ENCODE measurements at places on chromosomes 7 and 10. TPM values are rescaled to one million over a fixed set of nuclear protein-coding genes. Genes with fewer than 3 reads are reported as not detected.

DNA sequence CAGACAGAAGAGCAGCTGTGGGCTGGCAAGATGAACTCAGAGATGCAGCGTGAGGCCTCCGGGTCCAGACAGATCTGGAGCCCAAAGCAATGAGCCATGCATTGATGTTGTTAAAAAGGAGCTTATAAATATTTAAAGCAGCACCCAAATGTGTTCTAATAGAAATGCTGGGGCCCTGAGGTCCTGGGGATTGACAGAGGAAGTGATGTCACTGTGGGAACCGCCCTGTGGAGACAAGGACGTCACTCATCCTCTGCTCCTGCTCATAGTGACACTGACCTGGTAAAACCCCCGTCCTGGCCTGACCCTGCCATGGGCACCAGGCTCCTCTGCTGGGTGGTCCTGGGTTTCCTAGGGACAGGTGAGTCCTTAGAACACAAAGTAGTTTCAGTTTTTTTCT lies 197.0 kb upstream of the PRSS58 start:
- H3K27me3 ChIP-seq = peaks cover 4% of the 10 kb centered on the region
- H3K27ac ChIP-seq = no peak overlapping the region
- H3K36me3 ChIP-seq = no peaks in the 10 kb centered on the region
- no peak for DNase-seq

PHYHIPL gene
- total RNA-seq = 17.5 TPM

HYAL4 gene
- total RNA-seq = not detected

TFAM gene
- 64.2 TPM for total RNA-seq

GRCh38 chr10:13139676-13140075 lies 21.7 kb upstream of the MCM10 start:
- H3K4me3 ChIP-seq = no peak overlapping the region

PAPOLB gene
- total RNA-seq = 0.23 TPM

CALY gene
- 0.82 TPM for total RNA-seq

TMEM273 gene
- 0.37 TPM for total RNA-seq

DNA sequence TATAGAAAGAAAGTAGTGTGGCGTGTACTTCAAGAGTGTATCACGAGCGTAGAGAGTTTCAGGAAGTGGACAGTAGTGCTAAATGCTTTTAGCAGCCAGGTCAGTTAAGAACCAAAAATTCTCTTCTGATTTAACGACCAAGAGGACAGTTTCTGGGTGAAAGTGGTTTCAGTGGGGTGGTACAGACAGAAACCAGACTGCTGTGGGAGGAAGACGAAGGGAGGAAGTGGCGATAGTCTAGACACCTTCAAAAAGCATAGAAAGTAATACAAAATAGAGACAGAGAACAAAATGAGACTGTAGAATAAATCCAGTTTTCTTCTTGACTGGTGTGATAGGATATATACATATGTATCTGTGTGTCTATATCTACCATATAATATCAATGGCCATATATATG lies 93.5 kb downstream of the MBL2 start:
- no peaks in the 10 kb centered on the region for H3K4me1 ChIP-seq
- no peak overlapping the region for H3K27ac ChIP-seq
- no peaks in the 10 kb centered on the region for H3K27me3 ChIP-seq
- no peak overlapping the region for H3K4me3 ChIP-seq

DNA sequence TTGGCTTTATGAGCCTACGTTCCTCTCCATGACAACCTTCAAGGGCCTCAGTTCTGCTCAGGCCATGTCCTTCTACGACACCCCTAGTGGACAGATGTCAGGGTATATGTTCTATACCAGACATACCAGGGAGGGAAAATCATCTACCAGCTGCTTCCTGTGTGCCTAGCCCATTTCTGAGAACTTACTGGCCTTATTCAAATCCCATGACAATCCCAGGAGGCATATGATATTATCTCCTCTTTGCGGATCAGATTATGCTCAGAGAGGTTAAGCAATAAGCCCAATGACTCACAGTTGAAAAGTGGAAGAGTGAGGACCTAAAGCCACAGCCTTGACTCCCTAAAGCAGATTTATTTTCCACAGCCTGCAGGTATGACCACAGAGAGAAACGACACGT lies 139.3 kb downstream of the GLI3 start:
- H3K36me3 ChIP-seq = peaks cover 18% of the 10 kb centered on the region
- no peaks in the 10 kb centered on the region for H3K27me3 ChIP-seq

MINDY3 gene
- 21.5 TPM for total RNA-seq

- no peaks in the 10 kb centered on the region for H3K4me1 ChIP-seq
- peaks cover 2% of the 10 kb centered on the region for H3K36me3 ChIP-seq
- H3K4me3 ChIP-seq = no peak overlapping the region
- no peak for DNase-seq
Observed at GRCh38 chr7:45663965-45664633, 89.9 kb downstream of the ADCY1 start.

PLPP4 gene
- total RNA-seq = not detected

NOD1 gene
- total RNA-seq = 8.1 TPM

PRKAR2B gene
- total RNA-seq = 14.4 TPM

EPDR1 gene
- 4.1 TPM for total RNA-seq

VIM gene
- 1,786 TPM for total RNA-seq

- H3K36me3 ChIP-seq = no peaks in the 10 kb centered on the region
- no peak overlapping the region for H3K4me3 ChIP-seq
- H3K27me3 ChIP-seq = no peaks in the 10 kb centered on the region
- no peak overlapping the region for H3K27ac ChIP-seq
Observed at GRCh38 chr7:42945821-42946626, 13.8 kb downstream of the MRPL32 start.

PALD1 gene
- total RNA-seq = 14.1 TPM

FAM131B gene
- total RNA-seq = 15.0 TPM

GRCh38 chr7:83819911-83820310 lies 171.0 kb upstream of the SEMA3E start:
- H3K27ac ChIP-seq = no peak overlapping the region
- no peaks in the 10 kb centered on the region for H3K27me3 ChIP-seq
- H3K36me3 ChIP-seq = no peaks in the 10 kb centered on the region
- no peaks in the 10 kb centered on the region for H3K4me1 ChIP-seq

- peak overlapping the region; percentile 85 for H3K27ac ChIP-seq
- H3K36me3 ChIP-seq = no peaks in the 10 kb centered on the region
- H3K4me1 ChIP-seq = peaks cover 31% of the 10 kb centered on the region
Observed at GRCh38 chr7:106110885-106111654, 1.0 kb downstream of the SYPL1 start.

- H3K27me3 ChIP-seq = peaks cover 19% of the 10 kb centered on the region
- no peak overlapping the region for H3K27ac ChIP-seq
- DNase-seq = no peak
- no peak overlapping the region for H3K4me3 ChIP-seq
- H3K36me3 ChIP-seq = no peaks in the 10 kb centered on the region
Observed at GRCh38 chr10:2851566-2851965, 215.8 kb upstream of the PFKP start.

GRCh38 chr7:128236924-128237586 lies 4.0 kb upstream of the LEP start:
- H3K4me3 ChIP-seq = no peak overlapping the region
- H3K36me3 ChIP-seq = no peaks in the 10 kb centered on the region
- H3K27me3 ChIP-seq = peaks cover 6% of the 10 kb centered on the region
- H3K4me1 ChIP-seq = no peaks in the 10 kb centered on the region
- H3K27ac ChIP-seq = no peak overlapping the region
- no peak for DNase-seq

GRCh38 chr10:129774082-129774735 lies 189.9 kb downstream of the EBF3 start:
- DNase-seq = no peak
- H3K27me3 ChIP-seq = no peaks in the 10 kb centered on the region
- H3K4me3 ChIP-seq = no peak overlapping the region

- no peak overlapping the region for H3K4me3 ChIP-seq
- DNase-seq = no peak
- H3K27ac ChIP-seq = peak overlapping the region; percentile 46
- H3K4me1 ChIP-seq = peaks cover 26% of the 10 kb centered on the region
Observed at GRCh38 chr7:24477398-24478136, 95.7 kb upstream of the PALS2 start.

DNA sequence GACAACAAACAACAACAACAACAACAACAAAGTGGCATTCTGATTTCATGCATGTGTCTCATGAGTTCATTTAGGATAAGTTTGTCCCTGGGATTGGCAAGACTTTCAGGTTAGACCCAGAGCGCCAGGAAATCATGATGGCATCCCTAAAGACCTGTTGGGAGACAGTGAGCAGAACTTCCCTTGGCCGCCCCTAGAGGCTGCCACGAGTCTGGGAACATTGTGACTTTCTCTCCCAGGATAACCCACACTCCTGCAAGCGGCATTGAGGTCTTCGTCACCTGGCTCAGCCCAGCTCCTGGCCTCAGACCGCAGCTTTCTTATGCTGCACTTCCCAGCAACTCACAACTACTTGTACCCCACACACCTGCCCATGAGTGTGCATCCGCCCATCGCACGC lies 80.5 kb upstream of the RNF32 start:
- no peaks in the 10 kb centered on the region for H3K4me1 ChIP-seq
- no peak overlapping the region for H3K4me3 ChIP-seq
- peaks cover 6% of the 10 kb centered on the region for H3K36me3 ChIP-seq
- H3K27me3 ChIP-seq = no peaks in the 10 kb centered on the region

LBX1 gene
- 1.0 TPM for total RNA-seq

ABCF2 gene
- total RNA-seq = 67.0 TPM

DNA sequence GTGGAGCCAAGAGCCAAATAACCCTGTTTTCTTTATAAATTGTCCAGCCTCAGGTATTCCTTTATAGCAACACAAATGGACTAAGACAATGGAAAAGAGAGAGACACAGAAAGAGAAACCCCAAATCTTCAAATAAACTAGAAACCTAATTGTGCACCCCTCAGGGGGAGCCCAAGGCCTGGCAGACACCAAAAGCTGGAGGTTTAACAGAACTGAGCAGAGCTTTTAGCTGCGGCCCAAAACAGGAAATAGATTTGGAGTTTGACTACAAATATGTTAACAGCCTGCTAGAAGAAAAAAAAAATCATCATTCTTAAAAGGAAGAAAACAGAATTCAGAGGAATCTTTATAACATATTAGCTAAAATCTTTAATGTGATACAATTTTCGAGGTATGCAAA lies 1135.0 kb downstream of the GATA3 start:
- H3K27ac ChIP-seq = no peak overlapping the region
- H3K4me3 ChIP-seq = no peak overlapping the region
- no peaks in the 10 kb centered on the region for H3K4me1 ChIP-seq
- H3K27me3 ChIP-seq = peaks cover 53% of the 10 kb centered on the region
- no peaks in the 10 kb centered on the region for H3K36me3 ChIP-seq

DNA sequence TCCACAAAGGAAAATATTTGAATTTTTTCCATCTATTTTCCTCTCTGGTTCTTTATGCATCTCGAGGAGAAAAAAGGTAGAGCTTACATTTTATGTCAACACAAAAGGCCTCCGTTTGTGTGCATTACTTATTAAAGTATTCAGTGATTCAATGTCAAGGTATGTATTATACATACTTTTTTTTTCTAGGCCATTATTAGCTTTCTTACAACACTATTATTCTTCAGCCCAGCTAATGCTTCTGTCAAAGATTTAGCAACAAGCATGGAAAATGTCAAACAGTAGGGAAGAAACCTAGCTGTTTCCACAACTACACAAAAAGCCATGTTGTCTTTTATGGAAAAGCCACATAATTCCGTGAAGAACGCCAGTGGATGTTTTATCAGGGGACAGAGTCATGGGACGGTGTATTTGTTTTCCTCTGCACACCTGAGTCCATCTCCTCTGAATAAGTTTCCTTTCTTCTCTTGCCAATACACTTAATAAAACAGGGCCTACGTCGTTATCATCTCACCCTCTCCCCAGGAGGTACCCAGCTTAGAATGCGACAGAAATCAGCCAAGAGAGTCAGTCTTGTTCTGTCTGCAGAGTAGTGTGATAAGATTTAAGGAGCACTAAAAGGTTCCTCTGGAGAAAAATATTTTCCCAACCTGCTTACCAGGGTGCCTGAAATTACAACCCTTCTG lies 209.7 kb upstream of the AUTS2 start:
- no peaks in the 10 kb centered on the region for H3K27me3 ChIP-seq
- H3K36me3 ChIP-seq = no peaks in the 10 kb centered on the region
- no peak overlapping the region for H3K4me3 ChIP-seq
- no peak for DNase-seq
- no peaks in the 10 kb centered on the region for H3K4me1 ChIP-seq

GRCh38 chr10:124903111-124903510 lies 38.8 kb upstream of the ZRANB1 start:
- DNase-seq = no peak
- peaks cover 16% of the 10 kb centered on the region for H3K4me1 ChIP-seq
- H3K36me3 ChIP-seq = no peaks in the 10 kb centered on the region
- H3K27ac ChIP-seq = no peak overlapping the region

PITRM1 gene
- total RNA-seq = 46.6 TPM

MLXIPL gene
- 1.1 TPM for total RNA-seq

SYT15B gene
- 0.16 TPM for total RNA-seq

DNA sequence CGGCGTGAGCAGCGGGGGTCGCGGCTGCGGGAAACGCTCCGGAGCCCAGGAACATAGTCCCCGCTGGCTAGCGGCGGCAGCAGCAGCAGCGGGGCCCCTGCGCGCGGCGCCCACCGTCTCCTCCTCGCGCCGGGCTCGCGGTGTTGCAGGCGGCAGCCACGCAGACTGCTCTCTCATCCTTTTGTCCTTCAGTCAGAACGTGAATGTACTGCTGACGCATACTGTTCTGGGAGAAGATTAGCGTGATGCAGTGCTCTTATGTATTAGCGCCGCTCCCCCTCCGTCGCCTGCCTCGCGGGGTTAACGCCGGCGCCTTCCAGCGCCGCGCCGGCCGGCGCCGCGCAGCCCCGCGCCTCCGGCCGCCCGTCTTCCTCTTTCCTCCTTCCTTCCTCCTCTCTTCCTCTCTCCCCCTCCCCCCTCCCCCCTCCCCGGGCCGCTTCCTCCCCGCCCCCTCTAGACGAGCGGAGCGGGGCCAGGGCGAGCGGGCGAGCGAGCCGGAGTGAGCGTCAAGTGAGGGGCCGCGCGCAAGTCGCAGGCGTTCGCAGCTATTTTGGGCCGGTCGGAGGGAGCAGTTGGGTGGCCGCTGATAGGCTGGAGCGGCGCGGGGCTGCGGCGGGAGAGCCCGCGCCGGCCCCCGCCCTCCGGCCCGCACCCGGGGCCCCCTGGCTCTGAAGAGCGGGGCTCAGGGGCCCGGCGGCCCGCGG lies 816 bp upstream of the LRRC4 start:
- H3K4me1 ChIP-seq = peaks cover 40% of the 10 kb centered on the region
- H3K27ac ChIP-seq = peak overlapping the region; percentile 94
- peak overlapping the region; percentile 92 for H3K4me3 ChIP-seq
- H3K27me3 ChIP-seq = no peaks in the 10 kb centered on the region
- peak; percentile 55 for DNase-seq
- H3K36me3 ChIP-seq = peaks cover 12% of the 10 kb centered on the region

DNA sequence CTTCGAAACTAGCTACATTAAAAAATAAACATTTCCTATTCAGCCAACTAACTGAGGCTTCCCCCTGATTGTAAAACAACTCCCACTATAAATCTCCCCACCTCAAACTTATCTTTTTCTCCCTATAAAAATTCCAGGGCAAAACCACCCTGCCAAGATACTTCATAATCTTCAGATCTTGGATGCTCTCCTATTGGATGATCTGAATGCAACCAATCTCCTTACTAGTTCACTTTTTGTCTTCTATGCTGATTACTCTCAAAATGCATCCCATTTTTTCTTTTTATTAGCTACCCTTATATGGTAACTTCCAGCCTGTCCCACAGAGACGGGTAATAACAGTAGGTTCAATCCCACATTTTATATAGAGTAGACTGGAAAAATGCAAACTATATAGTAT lies 15.0 kb upstream of the PRSS58 start:
- no peak for DNase-seq
- H3K4me3 ChIP-seq = no peak overlapping the region
- H3K27ac ChIP-seq = no peak overlapping the region
- peaks cover 5% of the 10 kb centered on the region for H3K4me1 ChIP-seq
- H3K27me3 ChIP-seq = peaks cover 13% of the 10 kb centered on the region
- peaks cover 8% of the 10 kb centered on the region for H3K36me3 ChIP-seq

HHEX gene
- total RNA-seq = not detected

ADRB1 gene
- total RNA-seq = 0.14 TPM
